Hematopoietic multipotent progenitor cell treated with erythropoietin and hydrocortisone succinate and interleukin-3 and kit ligand, for 8 days (in vitro differentiated cells): ENCODE measurements at places on chromosomes 1 and 21.

- peak; percentile 65 for DNase-seq
Measured at GRCh38 chr1:222618001-222618879, at the start of gene MIA3. MIA3 (plus strand) TSS chr1:222618097; CDS start chr1:222618111, 14 bp downstream.

DNA sequence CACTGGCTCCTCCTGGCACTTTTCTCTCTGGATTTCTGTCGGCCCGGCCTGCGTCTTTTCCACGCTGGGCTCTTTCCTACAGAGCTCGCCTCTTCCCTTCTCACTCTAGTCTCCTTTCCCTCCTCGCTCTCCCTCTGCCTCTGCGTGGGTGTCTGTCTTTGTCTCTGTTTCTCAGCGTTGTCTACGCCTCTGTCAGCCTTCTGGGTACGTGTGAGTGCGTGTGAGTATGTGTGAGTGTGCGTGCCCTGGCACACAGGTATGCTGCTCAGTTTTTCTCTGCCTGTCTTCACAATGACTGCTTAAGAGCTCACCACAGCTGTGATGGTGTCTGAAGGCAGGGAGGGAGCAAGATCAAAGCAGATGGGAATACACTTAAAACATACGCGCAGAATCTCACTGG lies 77.7 kb downstream of the KIRREL1 start:
- DNase-seq: no peak

- DNase-seq: no peak
Measured at GRCh38 chr1:202416641-202417040, 68.1 kb downstream of the PPP1R12B start.

DNA sequence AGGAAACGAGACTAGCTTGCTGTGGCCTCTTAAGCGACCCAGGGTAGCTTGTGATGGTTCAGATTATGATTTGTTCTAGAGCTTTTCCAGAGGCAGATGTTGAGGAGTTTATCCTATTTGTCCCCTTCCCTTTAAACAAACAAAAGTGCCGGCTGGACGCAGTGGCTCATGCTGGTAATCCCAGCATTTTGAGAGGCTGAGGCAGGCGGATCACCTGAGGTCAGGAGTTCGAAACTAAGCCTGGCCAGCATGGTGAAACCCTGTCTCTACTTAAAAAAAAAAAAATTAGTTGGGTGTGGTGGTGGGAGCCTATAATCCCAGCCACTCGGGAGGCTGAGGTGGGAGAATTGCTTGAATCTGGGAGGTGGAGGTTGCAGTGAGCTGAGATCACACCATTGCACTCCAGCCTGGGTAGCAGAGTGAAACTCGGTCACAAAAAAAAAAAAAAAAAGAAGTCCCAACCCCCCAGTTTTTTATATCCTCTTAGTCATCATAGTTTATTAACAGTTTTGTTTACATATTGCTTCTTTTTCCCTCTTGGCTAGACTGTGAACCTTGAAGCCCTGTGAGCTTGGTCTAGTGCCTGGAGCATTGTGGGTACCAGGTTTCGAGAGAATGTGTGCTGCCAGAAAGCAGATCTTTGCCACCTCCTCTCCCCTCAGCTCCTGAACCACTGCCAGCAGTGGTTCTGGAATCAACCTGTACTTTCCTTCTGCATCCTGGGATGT lies 29.8 kb downstream of the MAPKAPK2 start:
- DNase-seq: no peak

DNA sequence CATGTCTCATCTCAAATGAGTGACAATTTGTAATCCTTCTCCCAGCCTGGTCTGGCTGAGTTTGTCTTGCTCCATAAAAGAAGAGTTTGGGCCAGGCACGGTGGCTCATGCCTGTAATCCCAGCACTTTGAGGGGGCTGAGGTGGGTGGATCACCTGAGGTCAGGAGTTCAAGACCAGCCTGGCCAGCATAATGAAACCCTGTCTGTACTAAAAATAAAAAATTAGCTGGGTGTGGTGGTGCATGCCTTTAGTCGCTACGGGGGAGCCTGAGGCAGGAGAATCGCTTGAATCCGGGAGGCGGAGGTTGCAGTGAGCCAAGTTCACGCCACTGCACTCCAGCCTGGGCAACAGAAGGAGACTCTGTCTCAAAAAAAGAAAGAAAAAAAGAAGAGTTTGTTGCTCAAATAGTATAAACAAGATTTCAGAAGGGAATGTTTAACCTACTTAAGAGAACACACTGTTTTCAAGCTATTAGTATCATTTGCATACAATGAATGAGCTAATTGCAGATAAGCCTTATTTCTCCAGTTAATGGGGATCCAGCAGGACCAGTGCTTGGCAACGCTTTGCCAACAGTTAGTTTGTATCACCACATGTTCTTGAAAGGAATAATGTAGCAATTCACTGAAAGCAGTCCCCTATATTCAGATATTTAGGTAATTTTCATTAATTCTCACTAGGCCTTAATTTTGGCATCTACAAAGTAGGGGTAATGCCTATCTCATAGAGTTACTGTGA lies 15.9 kb downstream of the KLHDC7A start:
- DNase-seq: no peak

- no peak for DNase-seq
Measured at GRCh38 chr1:24850328-24850920, 79.7 kb downstream of the RUNX3 start.

DNA sequence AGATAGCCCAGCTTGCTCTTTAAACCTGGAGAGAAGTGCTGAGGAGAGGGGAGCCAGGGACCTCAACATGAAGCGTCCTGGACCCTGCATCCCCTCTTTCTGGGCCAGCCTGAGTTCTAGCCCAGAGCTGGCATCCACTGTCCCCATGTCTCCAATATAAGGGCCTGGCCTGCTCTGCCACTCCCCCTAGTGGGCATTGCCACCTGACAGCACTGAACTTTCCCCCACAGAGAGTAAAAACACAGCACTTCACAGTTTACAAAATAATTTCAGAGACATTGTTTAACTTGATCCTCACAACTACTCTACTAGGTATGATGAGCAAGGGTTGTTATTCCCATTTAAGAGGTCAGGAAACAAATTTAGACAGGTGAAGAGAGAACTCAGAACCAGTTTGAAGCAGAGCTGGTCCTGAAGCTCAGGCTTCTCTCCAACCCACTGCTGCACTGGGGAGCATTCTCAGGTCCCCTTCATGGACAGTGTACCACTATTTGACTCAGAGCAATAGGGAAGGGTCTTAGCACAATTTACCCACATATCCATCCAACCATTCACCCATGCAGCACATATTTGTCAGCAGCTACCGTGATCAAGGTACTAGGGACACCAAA lies 151.2 kb downstream of the DMRTA2 start:
- DNase-seq: peak; percentile 53

GRCh38 chr1:7478142-7478790 lies 292.8 kb upstream of the VAMP3 start:
- DNase-seq: no peak

GRCh38 chr1:205359771-205360565 lies 3.2 kb upstream of the KLHDC8A start:
- DNase-seq: no peak

DNA sequence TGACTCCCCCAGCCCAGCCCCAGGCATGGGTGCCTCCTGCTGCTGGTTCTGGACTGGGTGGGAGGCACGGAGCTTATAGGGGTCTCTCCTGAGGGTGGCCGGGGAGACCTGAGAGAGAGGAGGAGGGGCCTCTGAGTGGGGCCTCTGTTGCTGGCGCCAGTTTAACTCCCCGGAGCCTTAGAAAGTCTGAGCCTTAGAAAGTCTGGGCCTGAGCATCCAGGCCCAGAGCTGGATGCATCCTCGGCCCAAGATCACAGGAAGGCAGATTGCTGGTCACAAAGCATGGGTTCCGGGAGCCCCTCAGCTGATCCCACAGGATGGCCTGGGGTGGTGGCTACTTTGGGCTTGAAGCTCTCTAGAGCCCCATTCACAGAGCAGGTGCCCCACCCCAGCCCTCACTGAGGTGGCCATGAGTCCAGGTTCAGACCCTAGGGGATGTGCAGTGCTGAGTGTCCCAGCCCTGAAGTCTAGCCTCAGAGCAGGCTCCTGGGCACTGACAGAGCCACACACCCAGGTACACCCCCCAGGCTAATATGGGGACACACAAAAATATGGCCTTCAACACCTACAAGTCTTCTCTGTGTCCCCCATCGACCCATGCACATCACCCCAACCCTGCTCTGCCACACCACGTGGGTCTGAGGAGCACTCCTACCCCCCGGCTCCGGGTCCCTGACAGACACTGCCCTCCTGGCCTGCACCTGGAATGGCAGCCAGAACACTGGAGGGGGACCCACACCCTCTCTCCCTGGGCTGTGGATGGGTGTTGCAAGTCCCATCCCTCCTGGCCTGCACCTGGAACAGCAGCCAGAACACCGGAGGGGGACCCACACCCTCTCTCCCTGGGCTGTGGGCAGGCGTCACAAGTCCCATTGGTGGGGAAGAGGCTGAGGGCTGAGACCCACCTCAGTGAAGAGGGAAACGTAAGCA lies 9.7 kb downstream of the PLA2G2F start:
- DNase-seq: no peak

DNA sequence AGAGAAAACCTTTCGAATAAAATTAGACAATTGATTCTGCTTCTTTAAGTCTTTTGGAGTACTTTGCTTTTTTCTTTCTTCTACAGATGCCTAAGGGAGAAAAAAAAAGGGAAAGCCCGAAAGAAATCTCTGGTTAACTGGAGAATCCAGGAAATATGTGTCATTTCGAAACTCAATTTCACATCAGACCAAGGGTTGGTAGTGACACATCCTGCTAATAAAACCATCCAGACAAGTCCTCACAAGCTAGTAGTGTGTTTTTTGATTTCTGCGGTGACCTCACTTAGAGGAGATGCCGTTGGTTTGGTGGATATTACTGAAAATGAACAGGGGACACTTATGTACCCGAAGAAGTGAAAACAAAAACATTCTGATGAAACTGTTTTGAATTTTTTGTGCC lies 726.5 kb upstream of the ADAMTS5 start:
- no peak for DNase-seq

DNA sequence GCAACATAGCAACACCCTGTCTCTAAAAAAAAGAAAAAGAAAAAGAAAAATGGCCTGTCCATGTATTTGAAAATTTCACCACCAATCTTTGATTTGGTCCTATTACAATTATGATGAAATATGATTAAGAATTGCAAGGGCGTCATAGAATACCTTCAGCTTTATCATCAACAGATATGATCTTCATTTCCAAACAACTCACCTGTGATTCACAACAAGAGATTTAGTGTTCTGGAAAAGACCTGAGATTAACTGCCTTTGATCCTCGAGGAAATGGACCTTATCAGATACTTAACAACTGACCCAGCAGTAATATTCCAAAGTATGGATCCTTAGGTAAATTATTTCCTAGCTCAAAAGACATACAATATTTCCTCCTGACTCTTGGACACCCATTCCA lies 3.5 kb upstream of the GSTM4 start:
- no peak for DNase-seq

GRCh38 chr1:31122101-31122735 lies 56.7 kb upstream of the PUM1 start:
- no peak for DNase-seq

DNA sequence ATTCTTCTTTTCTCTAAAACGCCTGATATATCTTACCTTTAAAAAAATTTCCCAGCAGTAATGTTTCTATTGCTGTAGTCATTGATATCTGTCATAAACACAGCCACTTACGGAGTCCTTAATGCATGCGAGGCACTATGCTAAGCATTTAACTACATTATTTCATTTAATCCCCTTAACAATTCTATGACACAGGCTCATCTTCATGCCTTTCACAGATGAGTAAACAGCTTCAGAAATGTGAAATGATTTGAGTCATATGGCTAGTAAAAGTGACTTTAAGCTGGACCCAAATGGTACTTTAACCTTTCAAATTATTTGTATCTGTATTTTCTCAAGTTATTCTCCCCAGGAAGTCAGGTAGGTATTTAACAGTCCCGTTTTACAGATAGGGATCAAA lies 125.1 kb upstream of the FGGY start:
- DNase-seq: no peak

DNA sequence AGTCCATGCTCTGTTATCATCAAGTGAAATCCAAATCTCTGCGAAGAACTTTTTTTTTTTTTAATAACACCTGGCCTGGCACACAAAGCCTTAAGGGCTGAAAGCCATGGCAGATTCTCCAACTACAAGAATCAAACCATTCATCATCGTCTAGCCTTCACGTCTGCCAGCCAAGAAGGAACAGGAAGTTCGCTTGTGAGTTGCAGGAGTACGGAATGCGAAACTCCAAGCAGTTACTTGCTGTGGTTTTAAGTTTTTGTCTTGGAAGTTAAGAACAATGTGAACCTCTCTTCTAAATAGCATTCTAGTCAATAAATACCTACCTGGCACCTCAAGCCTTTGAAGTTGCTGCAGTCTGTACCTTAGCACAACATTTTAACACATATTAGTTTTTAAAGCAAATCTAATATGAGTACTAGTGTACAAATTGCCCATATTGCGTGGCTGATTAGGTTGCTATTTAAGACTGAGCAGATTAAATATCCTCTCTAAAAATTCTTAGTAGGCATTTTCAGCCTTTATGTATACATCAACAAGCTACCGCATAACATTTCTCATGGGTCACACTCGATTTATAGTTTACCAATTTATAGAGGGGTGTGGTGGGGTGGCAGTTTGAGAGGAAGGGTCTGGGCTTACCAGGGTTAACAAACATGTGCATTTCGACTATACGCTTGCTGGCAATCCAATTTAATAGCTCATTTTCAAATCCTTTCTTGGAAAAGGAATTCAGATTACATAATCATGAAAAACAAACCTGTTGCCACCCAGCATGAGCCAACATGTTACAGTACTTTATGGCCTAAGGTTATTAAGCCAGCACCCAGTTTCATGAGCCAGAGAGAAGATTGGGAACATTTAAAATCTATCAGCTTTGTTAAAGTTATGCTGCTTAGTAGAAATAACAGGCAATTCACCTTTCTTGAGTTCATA lies 22.2 kb upstream of the PTPN14 start:
- DNase-seq: no peak

- DNase-seq: no peak
Measured at GRCh38 chr1:81558291-81559076, 242.2 kb upstream of the ADGRL2 start.

DNA sequence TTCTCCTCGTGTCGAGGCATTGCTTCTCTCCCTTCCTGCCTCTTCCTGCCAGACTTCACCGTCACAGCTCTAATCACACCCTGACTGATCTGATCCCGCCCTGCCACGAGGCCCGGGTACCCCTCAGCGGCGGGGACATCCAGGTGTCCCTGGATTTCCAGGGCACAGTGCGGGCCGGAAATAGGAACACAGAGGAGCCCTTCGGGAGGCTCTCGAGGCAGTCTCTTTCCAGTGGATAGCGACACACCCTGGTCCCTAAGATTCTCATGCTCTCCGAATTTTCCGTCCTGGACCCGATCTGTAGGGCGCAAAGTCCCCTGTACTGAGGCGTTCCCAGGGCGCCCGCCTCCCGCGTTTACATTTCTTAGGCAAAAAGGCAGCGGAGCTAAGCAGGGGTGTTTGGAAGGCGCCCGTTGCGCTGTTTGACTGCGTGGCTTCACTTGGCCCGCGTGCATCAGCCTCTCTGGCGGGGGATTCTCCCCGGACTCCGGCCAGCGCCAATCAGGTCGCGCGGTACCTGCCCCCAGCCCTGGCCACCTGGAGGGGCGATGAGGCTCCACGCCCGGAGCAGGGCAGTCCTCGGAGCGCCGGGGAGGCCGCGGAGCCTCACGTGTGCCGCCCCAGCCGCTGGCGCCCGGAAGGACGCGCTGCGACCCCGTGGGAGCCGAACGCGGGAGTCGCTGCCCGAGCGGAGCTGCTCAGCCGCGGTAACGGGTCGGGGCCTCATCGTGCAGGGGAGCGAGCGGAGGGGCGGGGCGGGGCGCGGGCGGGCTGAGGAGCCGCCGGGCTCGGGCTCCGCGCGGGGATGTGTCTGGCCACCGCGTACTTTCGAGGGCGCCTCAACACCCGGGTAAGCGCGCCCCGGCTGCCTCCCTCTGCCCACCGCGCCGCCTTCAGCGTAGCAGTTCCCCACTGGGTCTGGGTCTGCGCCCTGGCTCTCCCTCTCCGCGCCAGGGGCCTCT lies at the start of gene FAM163A:
TSS of gene FAM163A (plus strand) at position 575 of the 962 bp plus-strand sequence. CDS start 69,807 bp downstream, outside the sequence.
- no peak for DNase-seq
